Small intestine (tissue), 16 donors: ENCODE measurements at places on chromosomes 7 and 10. TPM values are rescaled to one million over a fixed set of nuclear protein-coding genes. Genes with fewer than 3 reads are reported as not detected.

The CPA2 gene
- polyA plus RNA-seq = 12.9 TPM

The ITPRID1 gene
- 0.25 TPM for polyA plus RNA-seq

The DYDC2 gene
- polyA plus RNA-seq = 1.4 TPM

DNA sequence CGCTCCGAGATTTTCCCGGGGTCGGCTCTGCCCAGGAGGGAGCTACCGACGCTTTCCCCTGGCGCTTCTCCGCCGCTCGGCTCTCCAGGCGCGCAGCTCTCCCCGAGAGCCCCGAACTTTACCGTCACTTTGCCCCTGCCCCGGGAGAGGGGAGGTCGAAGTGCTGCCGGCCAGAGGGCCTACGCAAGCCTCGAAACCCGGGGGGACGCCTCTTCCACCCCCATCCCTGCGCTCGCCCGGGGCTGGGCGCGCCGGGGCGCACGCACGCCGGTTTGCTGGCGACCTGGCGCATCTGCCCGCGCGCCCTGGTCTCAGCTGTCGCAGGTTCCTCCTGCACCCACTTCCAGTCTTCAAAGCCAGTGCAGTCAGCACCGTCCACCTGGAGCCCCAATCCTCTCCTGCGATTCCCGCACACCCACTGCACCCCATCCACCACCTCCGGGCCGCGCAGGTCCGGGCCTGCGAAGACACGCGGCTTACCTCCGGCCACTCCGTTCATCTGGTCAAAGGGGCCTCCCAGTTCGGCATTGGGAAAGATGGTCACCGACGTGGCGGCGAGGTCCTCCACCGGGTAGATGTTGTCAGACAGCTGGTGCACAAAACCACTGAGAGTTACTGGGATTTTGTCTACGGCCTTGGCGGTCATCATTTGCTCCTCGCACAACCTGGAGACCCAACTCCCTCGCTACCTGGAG lies 638 bp downstream of the EGR2 start:
- no peaks in the 10 kb centered on the region for H3K27me3 ChIP-seq
- H3K4me1 ChIP-seq = peaks cover 26% of the 10 kb centered on the region
- peaks cover 3% of the 10 kb centered on the region for H3K36me3 ChIP-seq
- no peak overlapping the region for H3K4me3 ChIP-seq

DNA sequence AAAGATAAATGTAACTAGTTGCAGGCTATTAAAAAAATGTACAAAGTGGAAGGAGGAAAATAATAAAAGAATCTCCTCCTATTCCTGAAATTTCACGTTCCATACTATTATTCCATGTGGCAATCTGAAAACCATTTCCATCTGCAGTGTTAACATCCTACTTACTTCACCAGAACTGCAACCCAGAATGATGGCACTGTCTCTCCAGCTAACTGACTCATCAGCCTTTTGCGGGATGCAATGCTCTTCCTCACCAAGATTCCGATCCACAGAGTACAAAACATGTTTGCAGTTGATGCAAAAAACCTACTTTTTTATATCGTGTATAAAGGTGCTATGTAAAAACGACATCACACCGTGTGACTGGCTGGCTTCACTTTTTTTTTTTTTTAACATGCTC lies 50.8 kb downstream of the ESYT2 start:
- H3K36me3 ChIP-seq = no peaks in the 10 kb centered on the region
- no peak overlapping the region for H3K4me3 ChIP-seq

- no peaks in the 10 kb centered on the region for H3K36me3 ChIP-seq
- H3K4me3 ChIP-seq = no peak overlapping the region
- H3K27ac ChIP-seq = no peak overlapping the region
- no peaks in the 10 kb centered on the region for H3K4me1 ChIP-seq
- DNase-seq = no peak
- H3K27me3 ChIP-seq = no peaks in the 10 kb centered on the region
These were observed 107.0 kb downstream of the ADARB2 start for GRCh38 chr10:1630304-1630703.

GRCh38 chr7:134761266-134761665 lies 18.2 kb upstream of the CALD1 start:
- H3K4me1 ChIP-seq = no peaks in the 10 kb centered on the region
- no peak overlapping the region for H3K4me3 ChIP-seq
- H3K36me3 ChIP-seq = no peaks in the 10 kb centered on the region
- DNase-seq = no peak
- H3K27ac ChIP-seq = no peak overlapping the region

- H3K36me3 ChIP-seq = no peaks in the 10 kb centered on the region
- H3K27me3 ChIP-seq = no peaks in the 10 kb centered on the region
- H3K4me1 ChIP-seq = peaks cover 35% of the 10 kb centered on the region
These were observed 33.4 kb downstream of the CCDC6 start for GRCh38 chr10:59872892-59873463.

GRCh38 chr7:151408839-151409666 lies 785 bp downstream of the WDR86 start:
- H3K36me3 ChIP-seq = no peaks in the 10 kb centered on the region
- peaks cover 5% of the 10 kb centered on the region for H3K4me1 ChIP-seq
- H3K27ac ChIP-seq = no peak overlapping the region

DNA sequence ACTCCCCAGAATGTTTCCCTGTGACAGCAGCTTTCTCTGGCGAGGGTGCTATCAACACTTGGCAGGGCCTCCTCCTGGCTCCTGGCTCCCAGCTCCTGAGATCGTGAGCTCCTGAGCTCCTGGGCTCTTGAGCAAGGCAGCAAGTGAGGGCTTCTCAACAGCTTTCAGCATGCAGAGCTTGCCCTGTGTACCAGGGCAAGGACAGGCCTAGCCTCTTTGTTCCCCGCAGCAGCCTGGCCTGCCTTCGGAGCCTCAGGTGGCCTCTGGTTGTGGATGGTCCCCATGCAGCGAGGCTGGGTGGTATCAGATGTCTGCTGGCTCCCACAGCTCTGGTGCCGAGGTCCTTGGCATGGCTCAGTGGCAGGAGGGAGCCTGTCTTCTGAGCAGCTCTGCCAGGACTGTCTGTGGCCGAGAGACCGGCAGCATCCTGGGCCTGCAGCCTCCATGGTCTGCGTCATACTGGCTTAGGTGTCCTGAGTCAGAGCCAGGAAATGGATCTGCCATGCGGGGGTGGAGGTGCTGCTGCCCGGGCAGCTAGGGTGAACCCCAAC lies 44.2 kb downstream of the ZMIZ1 start:
- H3K27me3 ChIP-seq = no peaks in the 10 kb centered on the region
- H3K36me3 ChIP-seq = no peaks in the 10 kb centered on the region
- peaks cover 33% of the 10 kb centered on the region for H3K4me1 ChIP-seq
- no peak overlapping the region for H3K27ac ChIP-seq

DNA sequence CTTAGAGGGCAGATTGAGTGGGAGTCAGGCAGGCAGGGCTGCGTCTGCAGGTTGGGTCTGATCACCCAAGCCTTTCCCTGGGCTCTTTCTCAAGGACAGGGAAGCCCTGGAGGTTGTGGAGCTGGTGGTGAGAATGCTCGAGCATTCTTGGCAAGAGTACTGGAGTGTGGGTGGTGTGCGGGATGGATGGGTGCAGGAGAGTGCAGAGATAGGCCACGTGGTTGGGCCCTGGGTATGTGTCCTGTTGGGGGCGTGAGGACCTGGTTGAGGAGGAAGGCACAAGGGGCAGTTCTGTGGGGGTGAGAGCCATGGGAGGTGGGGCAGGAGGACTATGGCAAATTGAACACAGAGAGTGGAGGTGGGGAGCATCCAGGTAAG lies 135.9 kb downstream of the PTPN20 start:
- no peaks in the 10 kb centered on the region for H3K27me3 ChIP-seq
- no peaks in the 10 kb centered on the region for H3K4me1 ChIP-seq
- no peak for DNase-seq
- H3K36me3 ChIP-seq = no peaks in the 10 kb centered on the region
- H3K4me3 ChIP-seq = no peak overlapping the region

GRCh38 chr10:31317652-31318381 lies 1.2 kb upstream of the ZEB1 start:
- no peaks in the 10 kb centered on the region for H3K36me3 ChIP-seq
- H3K4me3 ChIP-seq = peak overlapping the region; percentile 76
- H3K4me1 ChIP-seq = peaks cover 4% of the 10 kb centered on the region
- DNase-seq = no peak
- peak overlapping the region; percentile 98 for H3K27ac ChIP-seq

- no peak overlapping the region for H3K4me3 ChIP-seq
- peak; percentile 13 for DNase-seq
- no peaks in the 10 kb centered on the region for H3K4me1 ChIP-seq
These were observed 38.9 kb downstream of the MET start for GRCh38 chr7:116710764-116711452.

The RNF32 gene
- 1.1 TPM for polyA plus RNA-seq

- no peaks in the 10 kb centered on the region for H3K36me3 ChIP-seq
- no peaks in the 10 kb centered on the region for H3K27me3 ChIP-seq
- no peak for DNase-seq
- no peak overlapping the region for H3K4me3 ChIP-seq
These were observed 82.4 kb downstream of the CADPS2 start for GRCh38 chr7:122803851-122804250.

DNA sequence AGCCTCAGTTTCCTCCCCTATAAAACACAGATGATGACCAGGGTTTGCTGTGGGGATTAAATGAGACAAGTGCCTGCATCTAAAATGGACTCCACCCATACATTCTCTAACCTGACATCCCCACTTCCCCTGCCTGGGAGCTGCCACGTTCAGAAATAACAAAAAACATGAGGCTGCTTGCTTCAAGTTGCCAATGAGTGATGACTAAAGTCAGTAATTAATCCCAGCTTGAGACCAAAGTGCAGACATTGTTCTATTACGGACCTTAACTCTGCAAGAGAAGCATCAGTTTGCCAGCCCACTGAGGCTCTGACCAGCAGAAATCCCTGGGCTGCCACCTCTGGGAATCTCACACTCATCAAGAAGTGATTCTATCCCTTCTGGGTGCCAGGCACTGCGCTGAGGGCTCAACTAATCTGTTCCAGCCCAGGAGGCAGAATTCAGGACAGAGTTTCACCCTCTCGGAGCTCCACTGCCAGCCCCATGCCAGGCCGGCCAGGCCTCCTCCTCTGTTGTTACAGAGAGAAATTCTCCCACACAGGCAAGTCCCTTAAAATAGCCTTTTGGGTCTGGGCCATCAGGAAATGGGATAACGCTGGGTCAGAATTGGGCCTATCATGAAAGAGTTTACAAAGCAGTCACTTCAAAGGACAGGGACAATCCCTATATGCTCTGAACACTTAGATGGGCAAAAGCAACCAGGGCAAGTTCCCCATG lies 11.4 kb downstream of the SH3PXD2A start:
- no peaks in the 10 kb centered on the region for H3K36me3 ChIP-seq
- no peak overlapping the region for H3K27ac ChIP-seq
- DNase-seq = no peak
- H3K4me1 ChIP-seq = peaks cover 15% of the 10 kb centered on the region
- no peak overlapping the region for H3K4me3 ChIP-seq

The CRHR2 gene
- not detected for polyA plus RNA-seq

- no peaks in the 10 kb centered on the region for H3K4me1 ChIP-seq
- H3K4me3 ChIP-seq = no peak overlapping the region
- no peaks in the 10 kb centered on the region for H3K27me3 ChIP-seq
- DNase-seq = no peak
These were observed 56.6 kb downstream of the CPED1 start for GRCh38 chr7:121045090-121045489.

DNA sequence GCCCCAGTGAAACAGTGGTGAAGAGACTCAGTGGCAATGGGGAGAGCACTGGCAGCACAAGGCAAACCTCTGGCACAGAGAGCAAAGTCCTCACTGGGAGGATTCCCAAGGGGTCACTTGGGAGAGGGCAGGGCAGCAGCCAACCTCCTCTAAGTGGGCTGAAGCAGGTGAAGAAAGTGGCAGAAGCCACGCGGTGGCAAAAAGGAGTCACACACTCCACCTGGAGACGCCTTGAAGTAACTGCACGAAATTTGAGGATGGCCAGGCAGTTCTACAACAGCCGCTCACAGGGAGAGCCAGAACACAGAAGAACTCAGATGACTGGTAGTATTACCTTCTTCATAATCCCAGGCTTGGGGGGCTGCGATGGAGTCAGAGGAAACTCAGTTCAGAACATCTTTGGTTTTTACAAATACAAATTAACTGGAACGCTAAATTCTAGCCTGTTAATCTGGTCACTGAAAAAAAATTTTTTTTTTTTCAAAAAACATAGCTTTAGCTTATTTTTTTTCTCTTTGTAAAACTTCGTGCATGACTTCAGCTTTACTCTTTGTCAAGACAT lies 574 bp upstream of the IL6 start:
- H3K36me3 ChIP-seq = no peaks in the 10 kb centered on the region
- peak overlapping the region; percentile 18 for H3K27ac ChIP-seq
- DNase-seq = peak; percentile 51

- peak overlapping the region; percentile 32 for H3K27ac ChIP-seq
- no peak overlapping the region for H3K4me3 ChIP-seq
- peak; percentile 60 for DNase-seq
- no peaks in the 10 kb centered on the region for H3K4me1 ChIP-seq
These were observed 63.9 kb upstream of the AHR start for GRCh38 chr7:17234398-17235031.

The LBX1 gene
- 0.04 TPM for polyA plus RNA-seq

DNA sequence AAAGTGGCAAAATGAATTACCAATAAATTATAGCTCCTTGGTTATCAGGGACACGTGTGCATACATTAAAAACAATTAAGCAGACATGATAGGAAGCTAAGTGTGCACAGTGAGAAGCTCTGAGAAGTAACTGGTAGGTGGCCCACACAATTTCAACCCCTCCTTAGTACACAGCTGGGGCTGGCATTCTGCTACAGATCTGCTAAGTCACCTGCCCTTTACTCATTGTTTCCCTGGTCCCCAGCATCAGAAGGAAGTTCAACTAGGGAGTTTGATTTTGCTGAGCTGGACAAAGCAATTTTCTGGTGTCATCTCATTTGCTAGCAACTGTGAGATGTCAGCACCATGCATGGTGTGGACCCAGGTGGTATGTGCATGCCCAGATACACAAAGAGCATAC lies 424.1 kb upstream of the NPVF start:
- DNase-seq = no peak
- H3K36me3 ChIP-seq = no peaks in the 10 kb centered on the region
- no peak overlapping the region for H3K27ac ChIP-seq
- no peaks in the 10 kb centered on the region for H3K4me1 ChIP-seq
- no peak overlapping the region for H3K4me3 ChIP-seq
- no peaks in the 10 kb centered on the region for H3K27me3 ChIP-seq
